ENCODE measurements at places on chromosomes 3 and 15.

DNA sequence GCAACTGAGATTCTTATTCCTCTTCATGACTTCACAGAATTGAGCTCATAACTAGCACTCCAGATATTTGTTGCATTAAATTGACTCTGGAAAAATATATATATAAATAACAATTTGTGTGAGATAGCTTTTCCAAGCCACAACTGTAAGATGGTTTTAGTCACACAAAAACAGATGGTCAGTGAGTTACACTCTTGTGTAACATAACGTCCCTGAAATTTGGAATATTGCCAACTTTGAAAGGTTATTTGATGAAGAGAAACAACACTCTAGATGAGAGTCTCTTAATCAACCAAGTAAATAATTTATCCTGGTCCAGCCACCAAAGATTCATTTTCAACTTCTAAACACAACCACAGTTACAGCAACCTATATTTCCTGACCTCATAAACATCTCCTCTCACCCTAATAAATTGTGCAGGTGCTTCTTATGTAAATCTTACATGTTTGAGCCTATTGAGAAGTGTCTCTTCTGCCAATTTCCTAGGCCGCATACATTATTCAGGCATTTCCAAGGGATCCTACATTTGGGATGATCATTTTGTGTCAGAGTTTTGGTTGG lies 84.9 kb upstream of the ACP3 start:
- DNase-seq, result no peak

- DNase-seq, result no peak
Observed at GRCh38 chr15:85494048-85494777, 113.8 kb downstream of the AKAP13 start.

DNA sequence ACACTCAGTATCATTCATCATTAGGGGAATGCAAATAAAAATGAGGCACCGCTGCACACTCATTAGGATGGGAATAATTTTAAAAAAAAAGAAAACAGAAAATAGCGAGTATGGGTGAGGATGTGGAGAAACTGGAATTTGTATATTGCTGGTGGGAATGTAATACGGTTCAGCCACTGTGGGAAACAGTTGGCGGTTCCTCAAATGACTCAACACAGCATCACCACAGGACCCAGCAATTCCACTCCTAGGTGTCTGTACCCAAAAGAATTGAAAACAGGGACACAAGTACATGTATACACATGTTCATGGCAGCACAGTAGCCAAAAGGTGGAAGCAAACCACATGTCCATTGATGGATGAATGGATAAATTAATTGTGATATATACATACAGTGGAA lies 35.2 kb upstream of the RFTN1 start:
- DNase-seq, result no peak

GRCh38 chr3:117610156-117610555 lies 900.6 kb downstream of the TUSC7 start:
- DNase-seq, result no peak

Data from dorsolateral prefrontal cortex (tissue), 122 donors.